GM23248 (cell line): ENCODE measurements at places on chromosomes 1 and 21. TPM values are rescaled to one million over a fixed set of nuclear protein-coding genes. Genes with fewer than 3 reads are reported as not detected.

Gene CATSPERE
- 0.30 and 0.85 TPM in 2 replicates for polyA plus RNA-seq

Gene SPRR2F
- not detected in 2 replicates for polyA plus RNA-seq

Gene S100A8
- polyA plus RNA-seq = not detected in 2 replicates

Gene CACNA1S
- not detected in 2 replicates for polyA plus RNA-seq

Gene ACTL8
- polyA plus RNA-seq = not detected in 2 replicates

Gene ORC1
- polyA plus RNA-seq = 1.4 and 1.9 TPM in 2 replicates

Gene FAM177B
- polyA plus RNA-seq = not detected in 2 replicates

Gene VANGL2
- polyA plus RNA-seq = not detected in 2 replicates

Gene MAP10
- polyA plus RNA-seq = 1.5 and 1.7 TPM in 2 replicates

Gene ISG15
- 77.0 and 85.7 TPM in 2 replicates for polyA plus RNA-seq

Gene ZMYND12
- polyA plus RNA-seq = 0.68 and 1.4 TPM in 2 replicates

Gene FNDC5
- 0.15 and 0.33 TPM in 2 replicates for polyA plus RNA-seq

Gene PEA15
- 638 and 651 TPM in 2 replicates for polyA plus RNA-seq

Gene CDC73
- 50.9 and 57.0 TPM in 2 replicates for polyA plus RNA-seq

Gene TBX15
- 39.8 and 41.7 TPM in 2 replicates for polyA plus RNA-seq

Gene SPATA45
- polyA plus RNA-seq = not detected in 2 replicates

Gene SPTA1
- polyA plus RNA-seq = not detected in 2 replicates

Gene LEPROT
- polyA plus RNA-seq = 171 and 174 TPM in 2 replicates

Gene COL18A1
- polyA plus RNA-seq = 1.7 and 1.8 TPM in 2 replicates

Gene NBPF14
- polyA plus RNA-seq = 19.5 and 21.4 TPM in 2 replicates

Gene CDC7
- polyA plus RNA-seq = 3.7 and 4.7 TPM in 2 replicates

Gene OR10J1
- not detected in 2 replicates for polyA plus RNA-seq

Gene KIAA0319L
- polyA plus RNA-seq = 16.6 and 18.1 TPM in 2 replicates

Gene ERICH3
- polyA plus RNA-seq = not detected in 2 replicates

Gene THEM5
- not detected in 2 replicates for polyA plus RNA-seq

Gene F13B
- polyA plus RNA-seq = not detected in 2 replicates

Gene TNNI3K
- polyA plus RNA-seq = not detected in 2 replicates

Gene TGFBR3
- polyA plus RNA-seq = 16.2 and 17.7 TPM in 2 replicates

Gene C1orf226
- 0.04 and 0.08 TPM in 2 replicates for polyA plus RNA-seq

Gene PALMD
- polyA plus RNA-seq = 0.09 and 0.10 TPM in 2 replicates

Gene RCAN3
- polyA plus RNA-seq = 7.9 and 8.6 TPM in 2 replicates

Gene CNKSR1
- 0.10 TPM in 1 of 2 replicates, not detected in the other for polyA plus RNA-seq

Gene BTBD19
- 9.4 and 12.1 TPM in 2 replicates for polyA plus RNA-seq

Gene TDRD10
- not detected in 2 replicates for polyA plus RNA-seq

Gene WNT3A
- polyA plus RNA-seq = not detected in 2 replicates

Gene CFAP107
- polyA plus RNA-seq = not detected in 2 replicates

Gene B3GALT5
- not detected in 2 replicates for polyA plus RNA-seq

Gene HOOK1
- polyA plus RNA-seq = not detected in 2 replicates

Gene DOP1B
- polyA plus RNA-seq = 5.4 and 6.0 TPM in 2 replicates

Gene PPP2R5A
- polyA plus RNA-seq = 13.9 and 14.2 TPM in 2 replicates

Gene MFSD2A
- polyA plus RNA-seq = 4.2 and 5.4 TPM in 2 replicates
